Hippocampal formation (tissue), 2 donors: ENCODE measurements at places on chromosomes 3 and 15.

DNA sequence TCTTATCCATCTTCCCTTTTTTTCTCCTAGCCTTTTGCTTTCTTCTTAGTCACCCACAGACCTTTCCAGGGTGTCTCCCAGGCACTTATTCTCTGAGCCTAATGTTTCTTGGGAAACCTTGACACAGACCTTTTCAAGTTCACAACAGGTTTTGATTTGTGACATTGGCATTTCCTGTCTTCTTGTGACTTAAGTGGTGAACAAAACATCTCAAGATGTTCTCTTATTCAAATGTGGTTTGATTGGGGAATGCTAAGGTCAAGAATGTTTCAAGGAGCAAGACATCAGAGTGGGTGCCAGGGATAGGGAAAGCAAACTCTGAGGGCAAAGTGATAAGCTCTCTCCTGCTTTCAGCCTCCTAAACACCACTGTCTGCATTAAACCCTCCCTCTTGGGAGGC lies 68.2 kb upstream of the GSK3B start:
- no peak for DNase-seq

GRCh38 chr3:14143271-14144225 lies 18.7 kb downstream of the TMEM43 start:
- DNase-seq = no peak

DNA sequence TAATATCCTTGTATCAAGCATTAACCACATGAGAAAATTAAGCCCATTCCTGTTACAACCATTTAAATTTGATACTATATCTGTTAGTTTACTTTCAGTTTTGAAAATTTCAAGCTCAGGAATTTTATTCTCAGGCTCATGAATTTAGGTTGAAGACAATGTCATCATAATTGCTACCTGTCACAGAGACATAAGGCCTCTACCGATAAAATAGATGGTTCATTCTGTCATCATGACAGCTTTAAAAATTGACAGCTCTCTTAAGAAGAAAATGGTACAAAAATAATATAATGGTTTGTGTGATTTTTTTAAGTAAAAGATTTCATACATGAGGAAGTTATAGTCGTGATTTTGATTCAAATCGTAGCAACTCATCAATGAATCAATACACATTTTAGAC lies 1003.2 kb downstream of the ROBO1 start:
- no peak for DNase-seq

GRCh38 chr3:68648494-68648893 lies 283.9 kb downstream of the TAFA4 start:
- no peak for DNase-seq

DNA sequence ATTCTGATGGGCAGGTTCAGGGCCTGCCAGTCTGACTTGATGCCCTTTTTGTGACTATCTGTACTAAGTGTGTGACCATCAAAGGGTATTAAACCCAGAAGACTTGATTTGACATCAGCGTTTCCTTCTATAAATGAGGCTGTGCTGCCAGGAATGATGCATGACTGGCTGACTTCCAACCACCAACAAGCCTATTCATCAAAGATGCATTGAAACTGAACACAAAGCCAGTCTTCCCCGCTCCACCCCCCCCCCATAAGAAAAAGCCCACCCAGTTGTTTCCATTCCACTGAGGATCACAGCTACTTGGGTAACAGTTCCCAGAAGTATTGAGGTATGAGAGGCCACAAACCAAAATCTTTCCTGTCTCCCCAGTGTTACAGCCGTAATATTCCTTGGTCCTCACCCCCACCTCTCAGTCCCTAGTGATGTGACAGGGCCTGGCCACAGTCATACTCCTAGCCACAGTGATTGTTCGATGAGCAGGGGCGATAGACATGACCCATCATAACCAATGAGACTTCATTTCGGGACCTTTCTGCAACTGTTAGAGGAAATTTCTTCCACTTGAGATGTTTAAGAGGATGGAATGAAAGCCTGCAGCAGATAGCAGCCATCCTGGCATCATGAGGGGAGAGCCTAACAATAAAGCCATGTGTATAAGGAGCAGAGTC lies 22.6 kb downstream of the SH3BP5 start:
- DNase-seq = peak; percentile 75

GRCh38 chr3:123334056-123334455 lies 114.8 kb downstream of the ADCY5 start:
- no peak for DNase-seq

- DNase-seq = no peak
Observed at GRCh38 chr3:194208709-194209108, 72.8 kb downstream of the HES1 start.

DNA sequence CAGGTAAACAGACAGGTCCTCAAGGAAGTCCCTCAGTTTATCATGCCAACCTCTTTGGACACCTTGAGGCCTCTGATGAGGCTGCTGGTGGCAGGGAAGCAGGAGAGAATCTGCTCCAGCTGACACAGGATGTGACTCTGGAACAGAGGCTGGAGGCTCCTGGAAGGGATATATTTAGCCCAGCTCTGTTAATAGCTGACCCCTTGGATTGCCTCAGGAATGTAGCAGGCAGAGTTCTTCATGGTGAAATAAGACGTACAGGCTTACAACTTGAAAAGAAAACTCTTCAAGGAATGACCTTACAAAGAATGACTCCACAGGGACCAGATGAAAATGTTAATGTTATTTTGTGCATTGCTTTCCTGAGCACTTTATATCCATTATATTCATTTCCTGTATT lies 90.5 kb downstream of the AQP9 start:
- no peak for DNase-seq

- DNase-seq = no peak
Observed at GRCh38 chr3:40103829-40104228, 205.7 kb upstream of the EIF1B start.

DNA sequence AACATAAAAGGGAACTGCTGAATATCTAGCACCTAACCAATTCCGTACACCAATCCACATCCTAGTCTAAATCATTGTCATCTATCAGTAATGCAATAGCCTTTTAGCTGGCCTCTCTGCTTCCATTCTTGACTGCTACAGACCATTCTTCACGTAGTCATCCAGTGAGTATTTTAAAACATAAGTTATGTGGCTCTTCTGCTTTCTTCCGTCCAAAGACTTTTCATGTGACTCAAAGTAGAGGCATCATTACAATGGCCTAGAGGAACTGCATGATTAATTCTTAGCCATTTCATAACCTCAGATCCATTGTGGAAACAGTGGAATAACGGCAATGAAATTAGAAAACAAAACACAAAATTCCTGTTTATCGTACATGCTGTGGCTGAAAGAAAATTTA lies 88.9 kb upstream of the CBLB start:
- no peak for DNase-seq

GRCh38 chr3:125367403-125368230 lies 7.5 kb downstream of the ZNF148 start:
- no peak for DNase-seq

DNA sequence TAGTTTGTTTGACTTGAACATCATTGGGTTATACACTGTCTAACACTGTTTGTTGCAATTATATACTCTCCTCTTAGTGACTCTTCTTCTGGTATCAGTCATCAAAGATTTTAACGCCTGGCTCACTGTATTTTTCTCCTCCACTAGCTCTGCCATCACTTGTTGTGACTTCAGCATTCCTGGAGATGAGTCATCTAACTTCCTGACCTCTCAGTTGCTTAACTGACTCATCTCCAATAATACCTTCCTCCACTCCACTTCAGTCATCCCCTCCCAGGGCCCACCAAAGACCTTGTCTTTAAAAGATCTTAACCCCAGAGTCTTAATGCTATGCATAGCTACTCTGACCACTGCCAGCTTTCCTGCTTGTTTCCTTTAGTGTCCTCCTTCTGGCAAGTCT lies 28.6 kb upstream of the CLSTN2 start:
- no peak for DNase-seq

DNA sequence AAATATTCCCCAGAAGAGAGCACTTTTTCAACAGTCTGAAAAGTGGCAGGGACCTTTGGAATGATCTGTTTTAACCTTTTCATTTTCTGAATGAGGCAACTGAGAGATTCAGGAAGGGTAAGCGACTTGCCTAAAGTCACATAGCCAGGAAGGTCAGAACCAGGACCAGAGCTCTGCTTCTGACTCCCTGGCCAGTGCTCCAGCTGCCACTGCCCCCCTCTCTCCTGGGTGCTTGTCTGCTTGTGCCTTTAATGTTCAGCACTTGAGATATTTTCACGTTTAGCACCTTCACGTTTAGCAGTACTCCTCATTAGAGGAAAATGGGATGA lies 68.3 kb downstream of the SMAD3 start:
- no peak for DNase-seq

DNA sequence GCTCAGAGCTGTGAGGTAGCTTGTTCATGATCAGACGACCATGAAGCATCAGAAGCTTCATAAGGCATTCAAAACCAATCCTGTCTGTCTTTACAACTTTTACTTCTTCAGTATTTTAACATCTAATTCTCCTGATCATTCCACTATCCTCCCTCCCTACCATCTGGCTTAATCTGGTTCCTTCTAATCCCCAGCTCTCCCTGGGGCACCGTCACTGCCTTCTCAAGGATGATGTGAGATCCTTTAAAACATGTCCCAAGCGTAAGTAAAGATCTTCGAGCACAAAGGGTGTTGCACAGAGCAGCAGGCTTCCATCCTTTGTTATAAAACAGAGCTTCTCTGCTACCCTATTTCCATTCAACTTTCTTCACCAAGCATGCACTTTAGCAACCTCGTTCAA lies 362.7 kb upstream of the ARRDC4 start:
- DNase-seq = no peak

DNA sequence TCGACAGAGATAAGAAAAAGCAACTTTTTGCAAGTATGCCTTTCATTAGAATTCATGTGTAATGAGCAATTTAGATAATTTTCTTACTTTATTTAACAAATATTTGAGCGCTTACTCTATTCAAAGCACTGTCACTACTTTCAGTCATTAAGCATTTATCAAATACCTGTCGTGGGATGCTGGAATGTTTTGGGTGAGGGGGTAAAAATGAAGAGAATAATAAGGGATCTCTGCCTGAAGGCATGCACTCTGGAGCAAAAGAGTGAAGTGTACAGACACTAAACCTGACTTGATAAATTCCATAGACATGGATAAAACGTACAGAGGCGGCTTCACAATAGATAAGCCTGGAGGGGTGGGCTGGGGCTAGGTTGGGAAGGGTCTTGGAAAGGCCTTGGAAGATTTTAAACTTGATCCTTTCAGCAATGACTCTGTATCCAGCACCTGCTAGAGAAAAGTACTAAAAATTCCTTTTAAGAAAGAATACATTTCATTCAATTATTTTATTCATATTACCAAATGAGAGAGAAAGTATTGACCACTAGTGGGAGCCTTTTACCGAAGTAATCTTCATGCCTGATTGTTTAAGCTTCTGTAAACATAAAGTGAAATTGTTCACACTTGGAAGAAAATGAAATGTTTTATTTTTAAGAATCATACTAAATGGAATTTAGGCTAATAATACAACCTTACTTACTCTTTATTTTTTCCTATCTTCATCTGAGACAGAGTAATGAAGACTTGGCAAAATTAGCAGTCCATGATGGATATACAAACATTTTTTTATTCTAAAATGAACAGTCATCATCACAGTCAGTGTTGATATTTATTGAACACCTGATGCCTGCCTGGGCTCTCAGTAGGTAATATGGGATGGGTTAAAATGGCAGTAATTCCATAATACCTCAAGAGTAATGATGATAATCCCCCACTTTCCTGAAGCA lies 113.2 kb downstream of the PPP2R3A start:
- DNase-seq = peak; percentile 64

DNA sequence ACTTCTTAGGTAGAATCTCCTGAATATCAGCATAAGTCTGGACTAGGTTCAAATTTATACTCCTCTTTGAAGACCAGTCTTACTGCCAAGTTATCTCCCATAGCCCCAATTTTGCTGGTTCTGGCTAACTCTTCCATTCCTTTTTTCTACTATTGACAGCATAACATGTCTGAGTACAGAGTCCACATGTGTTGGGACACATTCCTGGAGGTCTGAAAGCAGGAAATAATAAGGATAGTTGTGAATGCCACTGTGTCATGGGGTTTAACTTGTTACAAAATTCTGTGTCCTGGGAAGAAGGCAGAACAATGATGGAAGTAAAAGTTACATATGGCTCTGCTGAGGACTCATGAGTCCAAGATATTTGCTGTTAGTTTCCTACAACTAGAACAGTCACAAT lies 57.4 kb upstream of the ZBTB20 start:
- no peak for DNase-seq

- DNase-seq = no peak
Observed at GRCh38 chr3:112948346-112948838, 26.5 kb downstream of the CD200R1 start.

DNA sequence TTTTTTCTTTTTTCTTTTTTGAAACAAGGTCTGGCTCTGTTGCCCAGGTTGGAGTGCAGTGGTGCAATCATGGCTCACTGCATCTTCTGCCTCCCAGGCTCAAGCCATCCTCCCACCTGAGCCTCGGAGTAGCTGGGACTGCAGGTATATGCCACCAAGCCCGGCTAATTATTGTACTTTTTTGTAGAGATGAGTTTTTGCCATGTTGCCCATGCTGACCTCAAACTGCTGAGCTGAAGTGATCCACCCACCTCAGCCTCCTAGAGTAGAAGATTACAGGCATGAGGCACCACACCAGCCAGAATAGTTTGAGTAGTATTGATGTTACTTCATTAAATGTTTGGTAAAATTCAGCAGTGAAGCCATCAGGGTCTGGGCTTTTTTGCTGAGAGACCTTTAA lies 251.8 kb downstream of the CADM2 start:
- no peak for DNase-seq

DNA sequence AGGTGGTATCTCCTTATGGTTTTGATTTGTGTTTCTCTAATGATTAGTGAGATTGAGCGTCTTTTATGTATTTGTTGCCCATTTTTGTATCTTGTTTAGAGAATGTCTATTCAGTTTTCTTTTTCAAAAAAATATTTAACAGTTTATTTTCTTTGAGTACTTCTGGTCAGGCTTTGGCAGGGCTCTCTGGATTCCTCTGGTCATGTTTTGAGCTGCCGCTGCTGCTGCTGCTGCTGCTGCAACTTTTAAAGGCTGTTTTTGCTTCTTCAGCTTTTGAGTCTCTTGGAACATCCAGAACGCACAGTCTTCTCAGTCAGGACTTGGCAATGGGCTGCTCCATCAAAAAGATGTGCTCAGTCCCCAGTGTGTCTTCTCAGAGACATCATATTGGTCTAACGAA lies 40.1 kb downstream of the REC114 start:
- no peak for DNase-seq

DNA sequence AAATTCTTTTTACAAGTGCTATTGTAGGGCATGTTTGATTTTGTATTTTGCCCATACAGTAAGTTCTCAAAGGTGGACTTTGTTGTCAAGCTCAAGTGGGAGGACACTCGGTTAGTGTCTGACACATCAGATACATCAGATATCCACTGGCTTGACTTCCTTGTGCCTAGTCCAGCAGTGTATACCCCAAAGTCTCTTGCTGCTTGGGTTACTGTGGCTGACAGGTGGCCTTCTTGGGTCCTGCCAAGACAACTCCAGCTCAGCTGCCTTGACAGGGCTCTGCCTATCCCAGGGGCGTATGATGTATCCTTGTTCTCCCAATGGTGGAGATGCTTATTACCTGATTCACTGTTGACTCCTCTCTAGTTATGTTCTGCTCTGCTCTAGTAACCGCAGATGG lies 214.9 kb downstream of the CBLB start:
- DNase-seq = no peak

GRCh38 chr3:191682961-191683360 lies 222.0 kb downstream of the PYDC2 start:
- no peak for DNase-seq

GRCh38 chr3:143343944-143344343 lies 224.4 kb downstream of the CHST2 start:
- DNase-seq = peak; percentile 39
